ENCODE measurements at places on chromosomes 7 and 10.
A peak's percentile ranks its signal among the peaks of the same experiment; 100 is the strongest.

DNA sequence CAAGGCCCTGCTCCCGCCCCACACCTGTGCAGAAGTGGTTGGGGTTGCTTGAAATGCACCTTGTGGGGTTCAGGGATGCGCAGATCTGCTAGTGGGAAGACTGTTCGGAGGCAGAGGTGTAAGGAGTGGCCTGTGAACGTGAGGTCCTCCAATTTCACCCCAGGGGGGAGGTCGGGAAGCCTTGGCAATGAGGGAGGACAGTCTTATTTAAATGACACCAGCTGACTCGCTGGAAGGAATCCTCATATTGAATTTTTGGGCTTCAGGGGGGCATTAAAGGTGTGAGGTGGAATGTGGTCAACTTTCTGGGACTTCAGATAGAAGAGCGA lies 218.8 kb upstream of the CELF2 start:
- DNase-seq, result no peak

DNA sequence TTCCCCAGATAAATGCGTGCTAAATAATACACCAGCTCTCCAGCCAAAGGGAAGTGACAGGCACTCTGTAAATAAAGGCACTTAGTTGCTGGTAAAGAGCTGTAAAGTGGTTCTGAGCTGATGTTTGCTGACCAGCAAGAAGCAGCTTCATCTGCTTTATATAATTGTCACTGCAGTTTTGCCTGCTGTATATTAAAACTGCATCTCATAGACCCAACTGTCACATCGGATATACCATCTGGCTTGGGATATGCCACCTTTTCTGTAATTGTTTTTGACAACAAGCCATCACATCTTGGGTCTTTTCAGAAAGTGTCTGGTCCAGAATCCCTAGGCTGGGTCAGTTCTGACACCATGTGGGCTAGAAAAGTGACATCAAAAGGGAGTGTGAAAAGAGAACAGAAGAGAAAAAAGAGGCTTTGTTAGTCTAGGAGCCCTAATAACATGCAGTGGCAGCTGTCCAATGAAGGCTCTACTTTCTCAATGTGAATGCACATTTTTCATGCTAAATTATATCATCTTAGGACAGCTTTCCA lies 697.6 kb downstream of the KCNMA1 start:
- DNase-seq, result no peak

- DNase-seq, result no peak
Measured at GRCh38 chr10:71342573-71343391, 23.7 kb downstream of the SLC29A3 start.

GRCh38 chr7:142329062-142329790 lies 71.4 kb upstream of the PRSS58 start:
- DNase-seq, result no peak

- DNase-seq, result peak; percentile 70
Measured at GRCh38 chr7:117212969-117213877, 109.6 kb downstream of the WNT2 start.

GRCh38 chr7:93202594-93203250 lies 23.5 kb downstream of the HEPACAM2 start:
- no peak for DNase-seq

DNA sequence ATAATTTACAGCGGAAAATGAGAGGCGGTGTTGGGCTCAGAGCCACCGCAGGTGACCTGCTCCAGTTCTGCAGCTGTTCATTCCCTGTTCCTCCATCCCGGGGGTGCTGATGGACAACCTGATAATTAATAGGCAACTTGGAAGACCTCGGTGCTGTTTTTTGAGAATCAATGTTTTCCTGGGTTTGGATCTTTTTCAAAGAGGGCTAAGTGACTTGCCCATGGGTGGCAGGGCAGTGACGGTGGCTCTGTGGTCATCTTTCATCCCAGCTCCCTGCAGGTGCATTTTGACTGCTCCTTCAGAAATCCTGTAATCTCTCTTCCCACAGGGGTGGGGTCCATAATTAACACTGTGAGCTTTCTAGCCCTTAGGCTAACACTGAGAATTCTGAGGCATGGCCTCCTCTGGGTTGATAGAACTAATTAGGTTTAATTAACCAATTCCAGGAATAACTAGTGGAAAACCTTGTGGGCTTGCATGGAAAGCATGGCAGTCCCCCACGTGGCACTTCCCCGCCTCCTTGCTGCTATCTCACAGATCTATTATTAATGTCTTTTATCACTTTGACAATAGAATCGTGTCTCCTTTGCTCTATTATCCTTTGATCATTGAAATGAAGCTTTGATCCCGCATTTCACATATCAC lies 217.9 kb downstream of the GLRX3 start:
- no peak for DNase-seq

DNA sequence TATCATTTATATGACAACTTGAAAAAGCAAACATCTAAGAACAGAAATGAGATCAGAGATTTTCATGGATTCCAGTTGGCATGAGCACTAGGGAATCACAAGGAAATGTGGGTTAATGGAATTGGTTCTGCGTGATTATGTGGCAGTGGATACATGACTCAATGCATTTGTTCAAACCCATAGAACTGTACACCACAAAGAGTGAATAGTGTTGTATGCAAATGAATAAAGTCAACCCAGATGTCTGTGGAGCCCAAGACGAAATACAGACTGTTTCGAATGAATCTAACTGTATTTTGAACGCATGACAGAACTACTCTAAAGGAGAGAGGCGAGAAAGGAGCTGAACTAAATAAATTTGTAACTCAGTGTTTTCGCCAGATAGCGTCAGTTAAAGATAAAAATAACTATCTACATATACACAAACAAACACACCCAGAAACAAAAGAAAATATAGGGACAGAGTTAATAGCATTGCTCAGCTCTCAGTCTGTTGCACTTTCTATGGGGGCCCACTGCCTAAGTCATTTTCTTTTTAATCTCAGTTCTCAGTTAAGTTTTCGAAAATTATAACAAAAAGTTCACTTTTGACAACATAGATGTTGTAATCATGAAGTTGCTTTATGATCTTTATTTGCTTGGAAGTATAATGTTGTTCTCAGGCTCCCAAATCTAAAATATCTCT lies 636.7 kb upstream of the SEMA3D start:
- peak; percentile 15 for DNase-seq

GRCh38 chr10:43930777-43931176 lies 282.1 kb upstream of the ZNF32 start:
- DNase-seq, result no peak

DNA sequence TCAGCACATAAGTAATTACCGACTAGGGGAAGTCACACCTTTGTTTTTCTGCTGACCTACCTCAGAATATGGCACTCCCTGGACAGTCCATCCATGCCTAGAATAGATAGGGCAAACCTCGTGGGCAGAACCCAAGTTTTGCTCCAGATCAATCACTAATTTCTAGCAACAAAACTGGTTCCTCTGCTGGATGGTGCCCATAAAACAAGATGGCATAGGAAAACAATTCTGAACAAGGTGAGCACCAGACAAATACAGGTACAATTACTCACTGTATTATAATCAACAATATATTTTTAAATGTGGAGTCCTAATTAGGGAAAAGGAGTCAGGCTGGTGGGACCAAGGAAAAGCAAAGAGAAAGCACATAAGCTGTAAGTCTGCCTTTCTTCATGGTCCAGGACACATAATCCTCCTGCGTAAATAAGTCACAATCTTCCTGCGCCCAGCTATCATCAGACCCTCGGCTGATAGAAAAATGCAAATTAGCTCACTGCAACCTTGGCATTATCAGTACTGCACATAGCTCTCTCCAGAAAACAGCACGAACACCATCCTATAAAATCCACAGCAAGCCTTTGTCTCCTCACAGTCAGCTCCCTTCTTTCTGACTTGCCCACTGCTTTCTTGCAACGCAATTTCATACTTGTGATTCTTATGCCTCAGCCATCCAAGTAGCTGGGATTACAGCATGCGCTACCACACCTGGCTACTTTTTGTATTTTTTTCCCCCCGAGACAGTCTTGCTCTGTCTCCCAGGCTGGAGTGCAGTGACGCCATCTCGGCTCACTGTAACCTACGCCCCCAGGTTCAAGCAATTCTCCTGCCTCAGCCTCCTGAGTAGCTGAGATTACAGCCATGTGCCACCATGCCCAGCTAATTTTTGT lies 15.1 kb downstream of the URGCP start:
- no peak for DNase-seq

GRCh38 chr10:17238445-17239291 lies 10.6 kb downstream of the VIM start:
- peak; percentile 93 for DNase-seq

- DNase-seq, result no peak
Measured at GRCh38 chr10:100745882-100746783, 751 bp downstream of the PAX2 start.

GRCh38 chr7:148838905-148839304 lies 45.2 kb downstream of the EZH2 start:
- DNase-seq, result no peak

DNA sequence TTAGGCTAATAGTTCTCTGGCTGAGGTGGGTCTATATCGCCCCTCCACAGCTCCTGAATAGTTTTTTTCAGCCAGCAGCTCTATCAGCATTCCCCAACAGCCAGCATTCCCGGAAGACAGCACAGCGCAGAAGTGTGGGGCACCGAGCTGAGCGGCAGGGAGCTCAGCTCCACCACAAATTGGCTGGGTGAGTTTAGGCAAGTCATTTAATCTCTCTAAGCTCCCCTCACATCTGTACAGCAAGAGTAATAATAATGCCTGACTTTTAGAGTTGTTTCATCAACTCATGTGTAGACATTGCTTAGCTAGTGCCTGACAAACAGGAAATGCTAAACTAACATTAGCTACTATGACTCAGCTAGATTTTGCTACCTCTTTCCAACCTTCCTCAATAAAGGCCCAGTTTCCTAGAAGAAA lies 247.9 kb upstream of the PTN start:
- peak; percentile 75 for DNase-seq

- no peak for DNase-seq
Measured at GRCh38 chr7:123594813-123595241, 6.8 kb upstream of the ASB15 start.

- peak; percentile 98 for DNase-seq
Measured at GRCh38 chr10:62583876-62584615, 209.9 kb downstream of the ZNF365 start.

DNA sequence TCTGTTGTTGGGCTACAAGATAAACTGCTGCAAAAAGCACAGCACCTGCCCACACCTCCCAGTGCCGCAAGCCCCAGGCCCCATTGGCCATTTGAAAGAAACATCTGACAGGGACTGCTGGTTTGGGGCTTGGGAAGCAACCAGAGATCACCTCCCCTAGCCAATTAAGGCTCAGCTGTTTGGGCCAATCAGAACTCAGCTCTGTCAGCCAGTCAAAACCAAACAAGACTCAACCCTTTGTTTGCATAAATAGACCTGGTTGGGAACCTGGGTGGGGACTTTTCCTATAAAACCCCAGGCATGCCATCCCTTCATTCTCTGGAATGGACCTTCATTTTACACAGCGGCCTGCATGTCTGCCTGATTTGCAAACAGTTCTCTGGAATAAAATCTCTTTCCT lies 17.2 kb upstream of the NME8 start:
- DNase-seq, result no peak

All from fibroblast of skin of back (primary cell).